ENCODE measurements at places on chromosomes 6 and 20.

GRCh38 chr6:7145885-7146828 is 38.4 kb downstream of the RREB1 start:
- DNase-seq, result no peak

- DNase-seq, result no peak
These were observed 21.5 kb downstream of the CD164 start for GRCh38 chr6:109360791-109361190.

GRCh38 chr6:26197636-26197932 is 110.4 kb downstream of the HFE start:
- no peak for DNase-seq

GRCh38 chr20:10349118-10349517 is 84.9 kb downstream of the MKKS start:
- DNase-seq, result no peak

- DNase-seq, result no peak
These were observed 11.5 kb downstream of the MAPK14 start for GRCh38 chr6:36039112-36039511.

DNA sequence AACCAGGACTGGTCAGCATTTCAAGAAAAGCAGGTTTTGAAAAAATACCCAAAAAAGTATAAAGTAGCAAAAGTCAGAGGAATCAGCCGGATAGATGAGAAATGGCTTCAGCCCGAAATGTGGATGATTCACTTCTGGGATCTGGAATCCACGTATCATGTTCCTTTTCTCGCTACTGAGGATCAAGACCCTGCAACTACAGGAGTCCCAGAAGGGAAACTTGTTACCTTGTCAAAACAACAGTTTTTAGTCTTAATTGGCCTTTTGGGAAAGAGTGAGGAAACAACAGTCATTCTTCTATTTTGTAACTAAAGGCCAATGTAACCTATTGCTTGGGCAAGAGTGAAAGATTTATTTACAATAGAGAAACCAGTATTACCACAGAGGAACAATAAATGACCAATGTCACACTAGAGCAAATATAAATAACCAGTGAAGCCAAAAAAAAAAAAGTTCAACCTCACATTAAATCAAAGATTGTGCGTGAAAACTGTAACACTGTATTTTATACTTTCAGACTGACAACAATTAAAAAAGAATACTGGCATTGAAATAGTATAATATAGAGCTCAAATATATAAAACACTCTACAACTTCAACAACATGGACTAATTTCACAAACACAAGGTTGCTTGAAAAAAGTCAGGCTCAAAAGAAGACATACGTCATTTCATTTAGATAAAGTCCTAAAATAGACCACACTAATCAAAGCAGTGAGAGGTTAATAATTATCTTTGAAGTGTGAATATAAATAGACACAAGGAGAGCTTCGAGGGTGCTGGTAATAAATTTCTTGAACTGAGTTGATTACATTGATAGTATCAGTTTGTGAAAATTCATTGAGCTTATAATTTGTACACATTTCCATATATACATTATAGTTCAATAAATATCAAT is 116.2 kb downstream of the GFRAL start:
- no peak for DNase-seq

DNA sequence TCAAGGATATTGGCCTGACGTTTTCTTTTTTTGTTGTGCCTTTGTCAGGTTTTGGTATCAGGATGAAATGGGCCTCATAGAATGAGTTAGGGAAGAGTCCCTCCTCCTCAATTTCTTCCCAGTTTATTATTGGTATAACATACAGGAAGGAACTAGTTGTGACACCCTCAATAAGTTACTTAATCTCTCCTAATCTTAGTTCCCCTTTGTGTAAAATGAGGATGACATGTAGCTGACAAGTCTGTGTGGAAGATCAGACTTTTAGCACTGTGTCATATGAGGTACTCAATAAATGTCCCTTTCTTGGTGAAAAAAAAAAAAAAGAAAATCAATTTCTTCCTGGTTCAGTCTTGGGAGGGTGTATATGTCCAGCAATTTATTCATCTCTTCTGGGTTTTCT is 155.8 kb downstream of the PDE7B start:
- no peak for DNase-seq

DNA sequence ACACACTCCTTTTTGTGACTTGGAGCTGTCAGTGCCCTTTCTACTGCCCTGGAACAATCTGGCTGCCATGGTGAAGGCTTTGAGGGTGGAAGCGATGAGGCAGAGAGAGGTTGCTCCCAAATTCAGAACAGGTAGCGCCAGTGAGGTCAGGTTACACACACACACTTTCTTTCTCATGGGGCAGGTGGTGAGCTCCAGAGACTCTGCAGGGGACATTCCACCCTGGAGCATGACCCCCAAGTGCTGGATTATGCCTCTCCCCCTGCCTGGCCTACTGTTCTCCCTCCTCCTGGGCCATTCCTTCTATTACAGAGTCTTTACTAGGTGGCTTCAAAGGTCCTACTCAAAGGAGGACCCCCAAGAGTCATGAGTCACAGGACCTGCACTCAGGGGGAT is 98.0 kb downstream of the EYA2 start:
- no peak for DNase-seq

DNA sequence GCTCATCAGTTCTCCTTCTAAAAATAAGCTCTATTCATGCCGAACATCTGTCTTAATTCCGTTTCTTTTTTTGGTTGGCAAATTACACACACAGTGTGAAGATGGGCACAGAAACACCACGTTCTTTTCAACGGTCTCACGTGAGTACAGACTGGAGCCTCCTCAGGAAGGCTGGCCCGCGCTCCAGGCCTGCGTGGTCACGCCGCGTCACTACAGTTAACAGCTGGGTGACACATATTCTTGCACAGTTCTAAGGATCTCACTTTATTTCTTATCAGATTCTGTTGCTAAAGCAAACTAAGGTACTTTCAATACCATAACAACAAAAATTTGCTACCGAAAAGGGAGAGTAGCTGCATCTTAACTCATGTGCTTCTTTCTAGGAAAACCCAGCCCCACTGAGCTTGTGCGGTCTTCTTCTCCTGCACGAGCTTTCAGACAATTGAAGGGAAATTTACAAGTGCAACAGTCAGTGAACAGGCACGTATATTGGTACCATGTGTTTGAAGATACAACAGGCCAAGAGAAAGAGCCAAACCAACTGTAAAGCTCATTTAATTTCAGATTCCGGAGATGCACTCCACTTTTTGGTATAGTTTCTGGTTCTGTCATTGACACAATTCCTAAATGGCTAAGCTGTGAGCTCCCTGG is 55.6 kb upstream of the MPC1 start:
- DNase-seq, result no peak

- no peak for DNase-seq
These were observed 289.6 kb downstream of the PREX1 start for GRCh38 chr20:48538058-48538825.

GRCh38 chr6:56786256-56786655 is 143.6 kb upstream of the DST start:
- DNase-seq, result no peak

DNA sequence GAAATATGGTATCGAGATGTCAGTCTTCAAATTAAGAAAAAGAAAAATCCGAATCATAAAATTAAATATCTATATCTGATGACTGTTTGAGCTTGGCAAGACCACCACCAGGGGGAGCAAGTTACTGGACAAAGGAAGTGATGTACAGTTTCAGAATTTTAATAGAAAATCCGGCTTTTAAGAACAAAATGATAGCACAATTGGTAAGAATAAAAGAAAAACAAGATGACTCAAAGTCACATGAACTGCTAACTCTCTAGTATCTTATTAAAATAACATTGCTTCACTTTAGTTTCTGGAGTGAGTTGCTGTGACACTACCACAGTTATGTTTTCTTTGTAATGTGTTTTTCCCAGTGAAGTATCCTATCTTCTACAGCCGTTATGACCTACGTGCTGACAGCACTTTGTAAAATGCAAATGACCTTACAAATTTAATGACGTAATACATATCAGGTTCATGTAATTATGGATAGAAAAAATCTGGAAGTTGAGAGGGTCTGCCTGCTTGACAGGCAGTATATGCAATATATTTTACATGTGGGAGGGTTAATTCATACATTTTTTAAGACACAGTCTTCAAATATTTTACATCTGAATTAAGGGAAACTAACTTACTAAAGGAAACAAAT is 405.3 kb upstream of the HS3ST5 start:
- peak; percentile 22 for DNase-seq

DNA sequence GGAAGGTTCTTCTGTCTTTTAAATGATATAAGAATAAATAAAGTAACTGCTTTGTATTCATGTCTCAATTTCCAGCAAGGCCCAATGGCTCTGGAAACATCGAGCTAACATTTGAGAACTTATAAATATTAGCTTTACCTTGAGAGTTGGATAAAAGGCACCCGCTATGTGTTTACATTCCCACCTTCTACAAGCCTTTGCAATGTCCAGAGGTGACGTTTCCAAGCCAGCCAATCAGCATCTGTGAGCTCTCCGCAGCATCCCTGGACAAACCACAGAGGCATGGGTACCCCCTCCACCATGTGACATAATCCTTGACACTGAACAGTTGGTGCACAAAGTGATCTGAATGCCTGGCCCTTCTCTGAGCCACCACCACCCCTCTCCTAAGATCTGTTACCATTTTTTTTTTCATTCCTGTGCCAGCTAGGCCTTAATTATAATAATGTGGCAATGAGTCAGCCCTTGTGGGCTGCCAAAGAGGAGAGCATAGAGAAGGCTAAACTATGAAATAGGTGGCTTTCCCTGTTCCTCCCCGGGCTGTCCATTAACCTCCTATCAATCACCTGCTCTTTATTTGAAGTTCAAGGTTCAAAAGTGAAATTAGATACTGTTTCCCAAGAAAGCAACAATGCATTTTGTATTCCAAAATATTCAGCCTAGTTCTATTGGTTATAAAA is 4.1 kb downstream of the CBLN4 start:
- DNase-seq, result no peak

- DNase-seq, result no peak
These were observed 251.8 kb upstream of the PRND start for GRCh38 chr20:4469910-4470309.

DNA sequence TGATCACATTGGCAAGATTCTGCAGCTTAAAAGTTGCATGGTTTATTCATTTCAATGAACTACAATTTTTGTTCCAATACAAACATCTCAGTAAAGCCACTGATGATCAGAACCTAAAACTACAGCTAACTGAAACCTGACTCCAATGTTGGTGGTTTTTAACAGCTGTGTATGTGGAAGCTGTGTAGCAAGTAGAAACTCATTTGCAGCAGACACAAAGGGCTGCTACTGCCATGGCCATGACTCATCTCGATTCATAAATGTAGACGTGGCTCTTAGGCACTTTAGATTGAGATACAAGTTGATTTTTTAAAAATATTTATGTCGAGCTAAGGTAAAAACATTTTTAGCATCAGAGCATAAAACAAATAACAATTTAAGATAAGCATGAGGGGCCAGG is 19.5 kb upstream of the MAP3K4 start:
- no peak for DNase-seq

DNA sequence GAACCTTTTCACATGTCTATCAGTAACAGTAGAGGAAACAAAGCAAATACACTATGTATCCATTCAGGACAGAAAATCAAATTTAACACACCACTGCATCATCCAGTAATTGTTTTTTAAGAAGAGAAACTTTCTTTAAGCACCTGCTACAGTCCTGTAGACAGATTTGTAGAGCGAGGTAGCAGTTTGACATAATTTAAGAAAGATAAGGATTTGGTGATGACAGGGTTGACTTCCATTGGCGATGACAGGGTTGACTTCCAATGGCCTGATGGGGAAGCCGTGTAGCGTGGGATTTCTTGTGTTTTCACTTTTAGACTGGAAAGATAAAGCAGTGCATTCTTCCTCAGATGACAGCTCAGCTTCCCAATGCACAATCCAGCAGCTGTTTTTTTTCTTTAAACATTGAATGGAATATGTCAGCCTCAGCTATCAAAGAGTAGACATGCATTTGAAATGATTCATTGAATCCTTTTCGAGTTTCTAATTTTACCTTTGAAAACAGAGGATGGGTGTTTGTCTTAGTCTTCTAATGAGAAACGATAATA is 68.5 kb downstream of the ECT2L start:
- DNase-seq, result no peak

DNA sequence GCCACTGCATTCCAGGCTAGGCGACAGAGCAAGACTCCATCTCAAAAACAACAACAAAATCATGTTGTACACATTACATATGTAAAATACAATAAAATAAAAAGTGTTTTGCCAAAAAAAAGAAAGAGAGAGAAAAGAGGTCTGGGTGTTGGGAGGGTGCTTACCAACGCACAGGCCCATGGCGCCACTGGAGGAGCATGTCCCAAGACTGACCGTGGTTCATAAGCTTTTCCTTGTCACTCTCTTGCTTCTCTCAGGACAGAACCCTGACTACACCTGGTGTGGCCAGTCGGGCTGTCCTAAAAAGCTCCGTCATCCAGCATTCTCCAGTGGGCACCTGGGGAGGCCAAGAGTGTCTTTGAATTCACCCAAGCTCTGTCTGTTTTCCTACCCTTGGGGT is 48.0 kb upstream of the CNKSR3 start:
- DNase-seq, result no peak

DNA sequence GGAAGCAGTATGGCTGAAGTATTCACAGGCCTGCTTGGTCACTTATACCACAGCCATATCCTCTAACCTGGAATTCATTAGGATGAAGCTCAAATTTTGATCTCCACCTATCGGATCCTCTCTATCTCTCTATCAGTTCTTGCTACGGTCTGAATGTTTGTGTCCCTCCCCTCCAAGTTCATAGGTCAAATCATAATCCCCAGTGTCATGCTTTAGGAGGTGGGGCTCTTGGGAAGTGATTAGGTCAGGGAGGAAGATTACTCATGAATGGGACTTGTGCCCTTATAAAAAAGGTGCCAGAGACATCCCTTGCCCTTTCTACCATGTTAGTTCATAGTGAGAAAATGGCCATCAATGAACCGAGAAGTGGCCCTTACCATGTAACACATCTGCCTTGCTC is 190.8 kb upstream of the MYLIP start:
- no peak for DNase-seq

GRCh38 chr6:167796192-167796981 is 30.3 kb upstream of the AFDN start:
- DNase-seq, result no peak

- DNase-seq, result no peak
These were observed 90.6 kb upstream of the TOP1 start for GRCh38 chr20:40938020-40938419.

GRCh38 chr20:53343448-53343847 is 250.2 kb downstream of the ZNF217 start:
- DNase-seq, result no peak

Data from left renal pelvis (tissue), 4 donors.